Panc1 (cell line): ENCODE measurements at places on chromosomes 11 and 22. TPM values are rescaled to one million over a fixed set of nuclear protein-coding genes. Genes with fewer than 3 reads are reported as not detected.

GRCh38 chr11:75982309-75982708, 167.3 kb downstream of the UVRAG start:
- DNase-seq = no peak

C1QTNF4 gene
- total RNA-seq = not detected

HORMAD2 gene
- total RNA-seq = not detected

DNA sequence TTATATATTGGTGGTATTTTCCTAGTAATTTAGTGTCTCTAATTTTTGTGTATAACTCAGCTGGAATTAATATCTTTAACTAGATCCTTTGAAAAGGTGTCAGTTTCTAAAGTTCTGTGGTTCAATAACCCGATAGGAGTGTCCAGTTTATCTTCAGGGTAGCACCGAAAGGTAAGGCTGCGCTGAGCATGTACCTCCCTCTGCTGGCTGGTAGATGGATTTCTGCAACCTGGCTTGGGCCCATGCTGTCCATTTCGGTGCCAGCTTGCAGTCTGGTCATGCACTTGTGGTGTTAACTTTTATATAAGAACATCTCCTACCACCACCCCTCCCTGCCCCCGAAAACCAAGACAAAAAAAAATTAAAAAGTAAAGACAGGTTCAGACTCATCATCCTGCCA, 24.7 kb downstream of the EXT2 start:
- DNase-seq = no peak

DNA sequence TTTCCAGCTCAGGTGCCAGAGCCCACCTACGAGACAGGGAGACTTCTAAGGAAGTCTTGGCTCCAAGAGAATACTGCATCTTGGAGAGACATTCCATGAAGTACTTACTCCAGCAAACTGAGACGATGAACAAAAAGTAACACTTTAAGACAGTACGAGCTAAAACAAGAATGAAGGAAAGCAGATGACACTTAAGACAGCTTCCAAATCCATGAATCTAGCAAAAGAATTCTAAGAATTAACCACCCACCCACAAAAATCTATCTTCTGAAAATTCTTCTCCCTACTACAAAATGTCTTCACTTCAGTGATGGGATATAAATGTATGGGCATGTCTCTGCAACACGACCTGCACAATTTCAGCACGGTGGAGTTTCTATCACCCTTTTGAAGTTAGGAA, 132.9 kb downstream of the C11orf58 start:
- DNase-seq = no peak
